ENCODE measurements at places on chromosomes 1 and 21.
A peak's percentile ranks its signal among the peaks of the same experiment; 100 is the strongest.

- no peak for DNase-seq
Measured at GRCh38 chr1:180170546-180171151, 16.0 kb downstream of the QSOX1 start.

- DNase-seq = no peak
Measured at GRCh38 chr1:182484531-182485257, 34.7 kb downstream of the RGSL1 start.

GRCh38 chr1:93703643-93704042, 22.0 kb upstream of the BCAR3 start:
- no peak for DNase-seq

DNA sequence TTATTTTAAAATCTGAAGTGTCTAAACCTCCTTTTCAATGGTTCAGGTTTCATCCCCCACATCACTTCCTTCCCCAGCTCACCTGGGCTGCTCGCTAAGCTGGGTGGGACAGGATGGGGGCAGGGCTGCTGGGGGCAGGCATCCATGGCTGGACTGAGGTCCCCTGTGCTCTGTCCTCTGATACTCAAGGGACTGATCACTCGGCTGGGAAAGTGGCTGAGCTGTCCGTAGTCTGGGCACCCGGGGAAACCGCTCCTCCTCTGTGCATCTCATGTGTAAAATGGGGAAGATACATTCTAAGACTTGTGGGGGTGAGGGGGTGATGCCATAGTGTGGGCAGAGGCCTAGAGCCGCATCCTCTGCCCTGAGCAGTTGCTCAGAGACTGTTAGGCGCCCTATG, 411.2 kb downstream of the MATN1 start:
- DNase-seq = no peak

DNA sequence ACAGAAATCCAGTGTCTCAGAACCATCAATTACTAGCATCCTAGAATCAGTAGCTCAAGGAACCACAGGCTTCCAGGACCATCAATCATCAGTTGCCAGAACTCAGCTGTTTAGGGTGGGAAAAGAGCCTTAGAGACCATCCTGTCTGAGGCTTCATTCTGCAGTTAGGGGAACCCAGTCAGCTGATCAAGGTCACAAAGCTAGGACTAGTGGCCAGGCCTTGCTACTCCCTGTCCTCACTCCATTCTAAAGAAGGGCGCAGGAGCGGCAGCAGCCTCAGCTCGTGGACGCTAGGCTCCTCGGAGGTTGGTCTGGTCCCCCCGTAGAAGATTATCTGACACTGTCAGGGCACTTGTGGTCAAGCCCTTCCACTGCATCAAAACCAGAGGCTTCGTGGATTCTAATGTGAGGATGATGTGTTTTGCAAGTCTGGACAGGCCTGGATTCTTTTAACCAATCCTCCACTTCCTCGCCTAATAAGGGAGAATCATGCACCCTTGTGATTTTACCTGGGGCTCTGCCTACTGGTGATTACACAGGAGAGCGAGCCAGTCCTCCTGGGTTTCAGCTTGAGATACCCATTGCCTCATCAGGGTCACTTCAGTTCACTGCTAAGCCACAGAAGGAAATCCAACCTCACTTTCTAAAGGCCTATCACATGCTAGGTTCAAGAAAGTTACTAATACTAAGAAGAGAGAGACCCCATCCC, 41.7 kb upstream of the IFFO2 start:
- no peak for DNase-seq

DNA sequence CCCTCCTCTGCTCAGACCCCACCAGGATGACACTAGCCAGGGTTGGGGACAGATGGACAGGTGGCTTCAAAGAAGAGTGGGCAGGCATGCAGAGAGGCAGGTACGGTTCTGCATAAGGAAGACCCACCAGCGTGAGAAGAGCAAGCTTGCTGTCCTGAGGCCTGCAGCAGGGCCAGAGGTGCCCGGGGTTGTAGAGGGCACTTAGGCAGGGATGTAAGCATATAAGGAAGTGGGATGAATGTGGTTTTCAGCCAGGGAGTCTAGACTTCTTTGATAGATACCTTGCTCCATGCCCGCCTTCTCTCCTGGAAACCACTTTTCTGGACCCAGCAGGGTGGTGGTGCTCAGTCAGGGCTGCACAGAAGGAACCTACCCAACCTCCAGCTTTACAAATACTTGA, 1.4 kb downstream of the TTC39A start:
- no peak for DNase-seq

DNA sequence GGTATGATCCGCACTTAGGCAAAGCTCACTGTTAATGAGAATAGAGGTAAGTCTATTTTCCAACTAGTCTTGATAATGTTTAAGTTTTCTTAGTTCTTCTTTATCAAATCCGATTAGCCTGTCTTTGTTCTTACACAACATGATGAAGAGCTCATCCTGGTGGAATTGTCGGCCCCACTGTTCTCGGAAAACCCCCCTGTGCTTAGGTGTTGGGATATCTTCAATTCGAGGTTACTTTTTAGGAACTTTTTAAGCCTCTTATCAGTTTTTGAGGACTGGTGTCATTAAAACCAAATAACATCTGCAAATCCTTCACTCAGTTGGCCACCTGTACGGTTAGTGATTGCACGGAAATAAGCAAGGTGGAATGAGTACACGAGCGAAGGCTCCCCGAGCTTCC, 60.7 kb upstream of the KIF26B start:
- DNase-seq = no peak

GRCh38 chr1:203296460-203297073, 8.8 kb upstream of the BTG2 start:
- no peak for DNase-seq

DNA sequence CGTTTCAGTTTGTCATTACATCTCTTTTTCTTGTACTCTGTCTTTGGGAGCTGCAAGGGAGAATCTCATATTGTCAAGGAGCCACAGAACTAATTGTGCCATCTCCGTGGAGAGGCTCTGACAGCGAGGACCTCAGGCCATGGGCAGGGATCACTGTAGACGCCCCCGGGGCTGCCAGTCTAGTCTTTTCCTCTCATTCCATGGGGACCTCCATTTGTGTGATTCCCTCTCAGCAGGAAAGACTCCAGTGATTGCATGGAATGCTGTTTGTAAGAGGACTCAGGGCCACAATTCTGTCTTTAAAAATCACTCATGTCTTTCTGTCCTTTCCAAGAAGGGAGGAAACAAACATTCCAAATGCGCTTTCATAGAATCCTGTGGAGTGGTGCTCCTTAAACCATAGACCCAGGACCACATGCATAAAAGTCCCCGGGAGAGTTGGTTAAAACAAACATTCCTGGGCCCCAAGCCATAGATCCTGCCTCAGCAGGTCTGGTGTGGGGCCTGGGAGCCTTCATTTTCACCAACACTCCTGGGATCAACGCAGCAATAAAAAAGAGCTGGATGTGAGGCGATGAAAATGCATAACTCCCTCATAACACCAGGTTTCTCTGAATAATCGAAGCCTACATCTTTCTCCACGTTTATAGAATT, 104.5 kb downstream of the ZP4 start:
- DNase-seq = no peak

- no peak for DNase-seq
Measured at GRCh38 chr21:43973634-43973955, 38.5 kb upstream of the TRAPPC10 start.

DNA sequence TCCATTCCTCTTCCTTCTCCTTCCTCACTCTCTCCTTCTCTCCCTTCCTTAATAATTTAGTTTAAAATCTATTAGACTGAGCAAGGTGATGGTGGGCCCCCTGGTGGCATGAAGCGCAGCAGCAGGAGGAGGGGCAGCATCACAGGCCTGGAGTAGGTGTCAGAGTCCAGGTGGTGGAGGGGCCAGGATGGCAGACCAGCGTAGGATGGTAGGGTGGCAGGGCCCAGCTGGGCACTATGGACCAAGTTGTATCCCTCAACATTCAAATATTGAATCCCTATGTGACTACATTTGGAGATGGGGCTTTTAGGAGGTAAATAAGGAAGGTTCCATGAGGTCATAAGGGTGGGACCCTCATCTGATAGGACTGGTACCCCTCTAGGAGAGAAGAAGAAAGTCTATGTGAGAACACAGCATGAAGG, 61.0 kb downstream of the WDR4 start:
- peak; percentile 2 for DNase-seq

DNA sequence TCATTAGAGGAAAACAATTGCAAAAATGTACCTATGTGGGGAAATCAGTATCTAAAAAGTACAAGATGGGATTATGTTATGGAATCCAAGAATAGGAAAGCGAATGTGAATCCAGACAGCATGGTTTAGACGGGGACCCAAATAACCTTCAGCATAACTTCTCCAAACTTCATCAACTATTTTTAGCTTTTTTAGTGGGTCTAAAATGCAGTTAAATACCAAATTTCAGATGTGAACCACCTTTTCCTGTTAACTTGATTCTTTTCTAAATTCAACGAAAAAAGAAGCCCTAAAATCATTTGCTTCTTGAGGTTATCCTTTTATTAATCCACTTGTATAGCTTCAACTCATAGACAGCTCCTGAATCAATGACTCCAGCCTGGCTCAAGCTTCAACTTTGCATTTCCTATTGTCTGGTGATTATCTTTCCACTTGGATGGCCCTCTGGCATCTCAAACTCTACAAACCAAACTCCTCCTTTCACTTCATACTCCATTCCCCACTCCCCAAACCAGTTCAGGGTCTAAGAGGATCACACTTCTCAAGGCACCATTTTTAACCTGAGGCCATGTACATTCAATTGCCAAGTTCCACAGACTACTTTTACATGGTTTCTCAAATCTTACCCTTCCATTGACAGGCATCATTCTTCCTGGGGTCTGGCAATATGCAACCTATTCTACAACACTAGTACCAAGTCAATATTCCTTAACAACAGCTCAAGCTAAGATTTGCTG, 7.4 kb downstream of the ERRFI1 start:
- no peak for DNase-seq

DNA sequence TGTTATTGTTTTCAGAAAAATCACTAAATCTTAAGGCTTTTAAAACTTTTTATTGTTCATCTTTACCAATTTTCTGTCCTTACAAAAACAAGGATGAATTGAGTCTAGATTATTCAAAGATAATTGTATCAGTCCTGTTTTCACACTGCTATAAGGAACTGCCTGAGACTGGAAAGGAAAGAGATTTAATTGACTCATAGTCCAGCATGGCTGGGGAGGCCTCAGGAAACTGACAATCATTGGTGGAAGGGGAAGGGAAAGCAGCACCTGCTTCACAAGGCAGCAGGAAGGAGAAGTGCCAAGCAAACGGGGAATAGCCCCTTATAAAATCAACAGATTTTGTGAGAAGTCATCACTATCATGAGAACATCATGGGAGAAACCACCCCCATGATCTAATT, 455.6 kb upstream of the ZP4 start:
- no peak for DNase-seq

DNA sequence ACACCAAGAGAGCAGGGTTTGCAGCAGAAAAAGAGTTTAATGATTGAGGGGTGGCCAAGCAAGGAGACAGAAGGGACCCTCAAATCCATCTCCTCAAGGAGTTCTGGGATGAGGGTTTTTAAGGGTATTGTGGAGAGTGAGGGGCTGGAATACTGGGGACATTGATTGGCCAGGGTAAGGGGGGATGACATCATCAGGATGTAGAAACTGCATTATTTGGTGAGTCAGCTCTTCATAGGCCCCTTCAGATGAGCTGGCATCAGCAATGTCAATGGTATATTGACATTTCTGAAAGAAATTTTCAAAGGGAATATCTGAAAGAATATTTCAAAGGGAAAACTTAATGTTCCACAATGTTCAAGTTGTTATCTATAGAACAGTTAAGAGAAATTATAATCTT, 168.1 kb upstream of the SNX7 start:
- no peak for DNase-seq

- DNase-seq = no peak
Measured at GRCh38 chr21:38720074-38720473, 85.7 kb upstream of the ETS2 start.

Data from cerebellar nuclear complex (tissue), 1 donor.